ENCODE measurements at places on chromosomes 12 and 14.

- DNase-seq, result no peak
These were observed 15.2 kb downstream of the STON2 start for GRCh38 chr14:81384900-81385299.

DNA sequence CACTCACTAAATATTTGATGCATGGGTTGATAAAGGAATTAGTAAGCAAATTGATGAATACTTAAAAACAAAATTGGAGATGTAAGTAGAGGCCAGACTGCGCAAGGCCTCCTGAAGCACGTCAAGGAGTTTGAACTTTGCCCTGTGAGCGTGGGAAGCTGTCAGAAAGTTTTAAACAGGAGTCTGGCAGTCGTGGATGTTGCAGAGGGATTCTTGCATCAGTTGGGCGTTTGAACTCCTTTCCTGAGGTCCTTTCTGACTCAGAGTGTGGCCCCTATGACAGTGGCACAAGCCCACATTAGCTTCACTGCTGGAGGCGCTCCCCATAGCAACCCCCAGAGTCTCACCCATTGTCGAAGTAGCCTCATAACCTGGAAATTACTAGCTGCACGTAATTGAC is 17.9 kb upstream of the IL22 start:
- DNase-seq, result no peak

DNA sequence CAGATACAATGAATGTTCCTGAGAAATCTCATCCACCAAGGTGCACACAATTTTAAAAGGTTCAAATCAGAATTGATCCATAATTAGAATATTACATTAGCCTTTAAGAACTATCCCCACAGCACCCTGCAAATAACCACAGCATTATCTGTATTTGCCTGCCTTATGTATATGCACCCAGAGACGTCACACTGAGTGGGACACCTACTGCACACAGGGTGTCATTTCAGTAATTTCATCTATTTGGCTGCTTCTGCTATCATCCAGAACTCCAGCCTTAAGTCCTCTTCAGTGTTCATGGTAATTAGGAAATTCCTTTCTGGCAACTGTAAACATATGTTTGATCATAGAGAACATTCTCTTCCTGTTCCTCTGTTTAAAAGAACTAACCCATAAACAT is 298.4 kb downstream of the SYT1 start:
- DNase-seq, result no peak

GRCh38 chr14:100332071-100332639 is 9.0 kb downstream of the SLC25A47 start:
- no peak for DNase-seq

DNA sequence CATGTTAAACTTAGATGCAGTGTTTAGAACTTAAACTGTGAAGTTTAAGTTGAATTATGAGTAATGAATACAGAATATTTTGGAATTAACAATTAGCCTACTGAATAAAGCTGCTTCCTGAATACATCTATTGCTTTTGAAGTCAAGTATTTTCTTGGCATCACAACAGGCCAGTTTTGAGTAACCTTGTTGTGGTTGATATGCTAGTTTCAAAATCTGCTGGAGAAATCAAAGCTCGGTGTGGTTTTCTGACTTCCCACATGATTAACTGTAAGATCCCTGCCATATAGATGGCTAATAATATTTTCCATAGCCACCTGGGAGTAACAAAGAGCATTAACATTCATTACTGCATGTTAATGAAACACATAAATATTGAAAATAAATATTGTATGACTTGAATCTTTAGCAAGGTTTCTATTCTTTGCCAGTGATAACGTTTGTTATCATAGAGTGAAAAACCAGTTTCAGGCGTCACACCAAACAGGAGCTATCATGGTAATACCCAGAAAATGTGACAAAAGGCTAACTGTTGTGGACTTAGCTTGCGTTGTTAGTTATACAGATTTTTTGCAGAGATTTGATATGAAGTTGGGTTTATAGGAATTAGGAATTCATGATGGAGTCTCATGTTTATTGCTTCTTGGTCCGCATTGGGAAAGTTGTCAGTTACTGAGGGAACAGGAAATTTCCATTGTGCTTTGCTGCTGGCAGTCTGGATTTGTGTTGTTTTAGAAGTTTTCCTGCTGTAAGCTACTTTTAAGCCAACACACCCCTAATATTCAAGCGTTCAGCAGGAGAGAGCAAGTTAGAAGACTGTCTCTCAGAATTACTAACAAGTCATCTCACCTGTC is 32.1 kb downstream of the PPFIBP1 start:
- DNase-seq, result no peak

DNA sequence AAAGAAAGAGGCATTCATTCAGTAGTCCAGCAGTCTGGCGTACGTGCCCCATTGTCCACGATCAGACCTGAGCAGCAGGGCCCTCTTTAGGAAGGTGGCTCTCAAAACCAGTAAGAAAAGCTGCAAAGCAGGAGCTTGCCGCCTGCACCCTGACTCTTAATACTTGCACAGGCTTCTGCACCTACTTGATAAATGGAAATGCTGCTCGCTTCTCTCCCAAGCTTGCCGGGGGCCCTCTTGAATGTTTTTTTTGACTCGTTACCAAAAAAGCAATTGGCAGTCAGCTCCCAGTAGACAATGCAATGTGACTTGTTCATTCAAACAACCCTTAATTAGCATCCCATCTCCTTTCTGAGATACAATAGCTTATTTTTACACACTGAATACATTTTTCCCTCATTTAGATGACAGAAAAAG is 27.2 kb upstream of the PTPRB start:
- DNase-seq, result no peak

GRCh38 chr12:129887101-129887500 is 16.7 kb downstream of the TMEM132D start:
- no peak for DNase-seq

GRCh38 chr12:74770552-74770951 is 232.9 kb downstream of the ATXN7L3B start:
- DNase-seq, result no peak

GRCh38 chr14:104139460-104140212 is 1.2 kb downstream of the KIF26A start:
- DNase-seq, result no peak

GRCh38 chr14:90294872-90295271 is 36.9 kb downstream of the NRDE2 start:
- DNase-seq, result no peak

DNA sequence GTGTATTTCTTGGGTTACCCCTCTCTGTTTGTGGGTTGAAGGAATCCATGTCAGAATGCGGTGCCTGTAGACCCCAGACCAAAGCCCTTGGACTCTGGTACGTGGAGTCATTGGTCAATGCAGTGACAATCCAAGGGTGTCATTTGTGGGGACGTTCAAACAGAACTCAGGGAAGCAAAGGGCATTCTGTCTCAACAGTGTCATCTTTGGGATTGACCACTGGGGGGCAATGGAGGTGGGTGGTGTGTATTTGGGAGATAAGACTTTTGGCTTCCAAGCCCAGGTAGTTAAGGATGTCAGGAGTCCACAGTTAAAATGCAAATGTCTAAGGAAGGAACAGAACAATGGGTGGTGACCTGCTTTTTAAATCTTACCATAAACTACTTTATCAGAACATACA is 54.6 kb upstream of the CCDC175 start:
- no peak for DNase-seq

DNA sequence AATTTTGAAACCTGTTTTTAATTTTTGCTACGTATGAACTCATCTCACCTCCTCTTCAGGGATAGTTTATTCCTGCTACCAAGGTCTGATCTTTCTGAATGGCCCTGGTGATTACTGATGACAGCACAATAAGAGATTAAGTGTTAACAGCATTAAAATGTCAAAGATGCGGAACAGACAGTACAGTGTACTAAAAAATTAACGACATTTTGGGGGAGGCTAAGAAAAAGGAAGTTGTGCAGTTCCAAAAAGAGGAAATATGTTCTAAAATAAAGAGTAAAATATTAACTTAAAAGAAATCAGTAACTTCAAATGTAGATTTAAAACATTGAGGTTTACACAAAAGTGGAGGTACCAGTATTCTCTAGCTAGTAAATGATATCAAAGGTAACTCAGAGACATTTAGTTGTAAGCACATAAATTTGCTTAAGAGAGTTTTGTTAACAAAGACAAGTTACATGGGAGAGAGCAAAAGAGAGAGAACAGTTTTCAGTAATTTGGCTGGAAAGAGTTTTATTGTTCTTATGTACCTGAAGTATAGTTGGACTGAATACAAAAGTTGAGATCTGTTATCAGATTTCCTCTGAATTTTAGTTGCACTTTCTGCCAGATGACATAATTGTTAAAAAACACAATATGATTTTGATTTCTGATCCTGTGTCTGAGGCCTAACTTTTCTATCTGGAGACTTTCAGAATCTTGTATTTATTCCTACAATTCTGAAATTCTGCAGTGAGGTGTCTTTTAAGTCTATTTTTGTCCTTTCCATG is 4.2 kb upstream of the CLECL1 start:
- no peak for DNase-seq

- DNase-seq, result no peak
These were observed 35.1 kb downstream of the ST8SIA1 start for GRCh38 chr12:22299294-22299912.

DNA sequence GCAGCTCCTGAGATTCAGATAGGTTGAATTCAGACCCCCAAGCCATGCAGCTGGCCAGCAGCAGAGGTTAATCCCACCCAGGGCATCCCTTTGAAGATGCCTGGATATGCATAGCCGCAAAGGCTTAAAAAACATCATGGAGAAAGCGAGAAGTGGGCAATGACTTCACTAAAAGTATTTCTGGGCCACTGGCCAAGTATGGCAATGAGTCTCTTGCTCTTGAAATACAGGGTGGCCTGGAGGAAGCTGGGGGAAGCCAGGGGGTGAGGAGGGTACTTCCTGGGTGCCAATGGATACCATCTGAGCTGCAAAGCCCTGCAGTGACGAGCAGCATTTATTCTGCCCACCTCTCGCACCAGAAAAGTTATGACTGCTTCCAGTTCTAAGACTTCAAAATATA is 539.3 kb upstream of the TBX3 start:
- no peak for DNase-seq
